ENCODE measurements at places on chromosomes 3 and 15. TPM values are rescaled to one million over a fixed set of nuclear protein-coding genes. Genes with fewer than 3 reads are reported as not detected.
A peak's percentile ranks its signal among the peaks of the same experiment; 100 is the strongest.

DNA sequence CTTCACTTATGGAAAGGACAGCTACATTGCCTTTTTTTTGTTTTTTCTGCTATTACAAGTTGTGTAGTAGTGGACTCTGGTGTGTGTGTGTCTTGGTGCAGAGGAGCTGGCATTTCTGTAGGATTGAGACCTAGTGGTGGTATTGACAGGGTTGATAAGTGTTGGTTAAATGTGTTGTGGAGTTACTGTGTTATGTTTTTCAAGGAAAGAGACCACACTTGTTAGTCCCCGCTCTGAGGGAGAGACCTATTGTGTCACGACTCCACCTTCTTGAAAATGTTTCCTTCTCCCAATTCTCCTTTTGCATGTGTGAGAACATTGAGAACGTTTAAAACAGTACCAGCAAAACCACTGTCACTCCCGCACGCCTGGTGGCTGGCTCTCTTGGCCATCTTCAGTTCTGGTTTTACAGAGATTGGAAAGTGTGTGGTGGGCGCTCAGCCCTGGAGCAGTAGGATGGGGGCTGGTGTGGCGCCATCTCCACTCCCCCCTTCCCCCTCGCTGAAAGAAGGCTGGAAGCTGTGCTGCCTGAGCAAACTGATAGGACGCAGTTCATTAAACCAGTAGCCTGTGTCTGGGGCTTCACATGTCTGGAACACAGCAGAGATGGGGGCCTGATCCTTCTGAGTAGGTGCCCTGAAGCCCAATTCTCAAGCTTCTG is 5.5 kb downstream of the KLF13 start:
- no peak for DNase-seq

DNA sequence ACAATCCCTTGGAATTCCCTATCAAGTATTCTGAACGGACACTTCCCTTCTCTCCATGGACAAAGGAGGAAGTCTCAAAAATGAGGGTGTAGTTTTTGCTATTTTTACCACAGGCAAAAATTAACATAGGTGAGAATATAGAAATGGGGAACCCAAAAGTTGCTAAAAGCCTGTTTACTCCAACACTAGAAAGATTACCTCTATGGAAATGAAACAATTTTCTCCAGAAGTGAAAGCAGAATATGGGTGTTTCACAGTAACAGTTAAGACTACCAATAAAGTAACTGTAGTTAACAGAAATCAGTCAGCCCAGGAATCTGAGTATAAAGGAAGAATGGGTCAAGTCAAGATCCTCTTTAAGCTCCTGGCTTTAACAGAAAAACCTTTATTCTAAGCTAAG is 9.3 kb downstream of the TRA2B start:
- no peak for DNase-seq

DNA sequence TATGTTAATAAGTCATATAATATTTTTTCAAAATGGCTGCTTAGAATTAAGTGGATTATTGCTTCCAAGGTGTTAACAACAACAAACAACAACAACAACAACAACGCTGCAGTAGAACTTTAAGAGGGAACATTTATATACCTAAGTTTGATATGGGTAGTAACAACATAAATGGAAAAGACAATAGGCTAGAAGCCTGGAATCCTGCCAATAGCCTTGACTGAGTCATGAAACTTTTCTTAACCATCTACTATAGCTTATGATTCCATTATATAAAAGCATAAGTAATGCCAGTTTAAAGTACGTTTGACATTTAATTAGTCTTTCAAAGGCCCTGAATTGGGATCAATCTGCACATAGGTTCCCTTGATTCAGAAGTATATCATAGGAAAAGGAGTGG is 31.2 kb downstream of the SATB1 start:
- DNase-seq = no peak

DNA sequence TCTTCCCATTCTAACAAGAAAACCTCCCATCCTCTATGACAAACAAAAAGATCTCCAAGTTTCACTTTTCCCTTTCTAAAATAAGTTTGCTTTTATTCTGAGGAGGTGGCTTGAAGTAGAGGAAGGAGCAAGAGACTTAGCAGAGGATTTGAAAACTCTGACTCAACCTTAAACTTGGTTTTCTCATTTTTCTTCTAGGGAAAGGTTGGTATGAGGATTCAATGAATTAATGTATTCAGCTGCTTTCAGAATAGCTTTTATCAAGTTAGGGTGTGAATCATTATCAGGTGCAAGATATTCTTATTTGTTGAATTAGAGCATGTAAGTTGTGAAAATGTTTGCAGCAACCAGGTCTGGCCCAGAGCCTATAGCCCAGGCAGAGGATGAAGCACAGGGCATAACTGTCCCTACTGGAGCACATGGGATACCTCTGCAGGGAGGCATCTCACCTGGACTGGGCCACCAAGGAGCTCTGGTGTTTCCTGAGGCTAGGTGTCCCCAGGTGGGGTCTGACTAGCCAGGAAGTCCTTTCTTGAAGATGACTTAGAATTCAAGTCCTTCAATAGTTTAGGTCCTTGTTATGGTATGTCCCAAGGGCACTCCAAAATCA is 42.3 kb downstream of the SATB1 start:
- no peak for DNase-seq

GRCh38 chr3:156150434-156151066 is 30.2 kb downstream of the KCNAB1 start:
- peak; percentile 41 for DNase-seq

- DNase-seq = peak; percentile 49
Measured at GRCh38 chr15:99732751-99733267, 428 bp downstream of the LYSMD4 start.

- no peak for DNase-seq
Measured at GRCh38 chr15:22241451-22241850, 161.1 kb downstream of the OR4M2 start.

- DNase-seq = no peak
Measured at GRCh38 chr3:98778852-98779413, 15.8 kb downstream of the ST3GAL6 start.

DNA sequence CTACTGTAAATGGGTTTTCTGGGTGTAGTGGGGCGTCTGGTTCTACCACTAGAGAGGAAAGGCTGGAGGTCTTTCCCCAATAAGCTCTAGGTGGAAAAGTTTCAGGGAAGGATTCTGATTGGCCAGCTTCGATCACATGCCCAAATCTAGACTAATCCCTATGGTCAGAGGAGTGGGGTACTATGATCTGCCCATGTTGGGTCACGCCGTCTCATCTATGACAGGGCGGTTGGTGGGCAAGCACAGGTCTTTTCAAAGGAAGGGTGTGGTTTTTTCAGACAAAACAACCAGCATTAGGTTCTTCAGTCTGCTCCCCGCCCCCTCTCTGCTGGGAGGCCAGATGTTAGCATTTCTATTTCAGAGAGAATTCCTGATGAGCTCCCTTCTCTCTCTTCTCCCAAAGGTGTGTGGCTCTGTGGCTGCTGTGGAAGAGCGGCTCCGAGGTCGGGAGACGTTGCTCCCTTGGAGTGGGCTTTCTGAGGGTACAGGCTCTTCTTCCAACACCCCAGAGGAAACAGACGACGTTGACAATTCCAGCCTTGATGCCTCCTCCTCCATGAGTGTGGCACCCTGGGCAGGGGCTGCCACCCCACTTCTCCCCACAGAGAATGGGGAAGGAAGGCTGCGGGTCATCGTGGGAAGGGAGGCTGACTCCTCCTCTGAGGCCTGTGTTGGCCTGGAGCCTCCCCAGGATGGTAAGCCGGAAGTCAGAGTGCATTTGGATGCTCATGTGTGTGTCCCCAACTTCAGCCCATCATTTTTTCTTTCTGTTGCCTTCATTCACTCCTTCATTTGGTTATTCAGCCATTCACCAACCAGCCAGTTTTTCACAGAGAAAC is 9.7 kb upstream of the TATDN2 start:
- DNase-seq = no peak

GRCh38 chr3:72938471-72939265 is 50.8 kb downstream of the GXYLT2 start:
- peak; percentile 28 for DNase-seq

DNA sequence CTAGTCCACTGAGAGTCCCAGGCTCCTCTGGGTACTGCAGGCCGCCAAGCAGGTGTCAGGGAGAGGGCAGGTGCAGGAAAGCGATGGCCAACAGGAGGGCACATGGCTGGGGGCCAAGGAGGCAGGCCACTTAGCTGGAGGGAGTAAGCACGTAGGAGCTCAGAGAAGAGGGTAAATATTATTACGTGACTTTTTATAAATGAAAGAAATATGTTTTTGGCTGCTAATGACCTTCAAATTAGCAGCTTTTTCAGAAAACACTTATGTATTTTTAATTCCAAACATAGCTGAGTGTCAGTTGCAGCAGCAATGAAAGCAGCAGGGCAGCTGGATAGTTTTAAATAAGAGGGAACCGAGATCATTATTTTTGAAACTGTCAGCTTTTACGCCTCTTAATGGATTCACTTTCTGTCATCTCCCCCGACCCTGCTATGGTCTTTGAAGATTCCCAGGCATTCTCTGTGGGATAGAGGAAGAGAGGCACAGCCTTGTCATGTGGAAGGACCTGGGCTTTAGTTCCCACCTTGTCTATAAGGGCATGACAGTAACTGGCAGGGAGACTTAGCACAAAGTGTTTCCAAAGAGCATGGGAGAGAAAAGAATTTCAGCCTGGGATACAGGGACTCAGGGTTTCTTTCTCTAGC is 477.1 kb downstream of the EPHB1 start:
- no peak for DNase-seq

GRCh38 chr3:138786788-138787271 is 47.9 kb downstream of the PIK3CB start:
- no peak for DNase-seq

- DNase-seq = no peak
Measured at GRCh38 chr15:39752246-39752645, 30.4 kb downstream of the FSIP1 start.

DNA sequence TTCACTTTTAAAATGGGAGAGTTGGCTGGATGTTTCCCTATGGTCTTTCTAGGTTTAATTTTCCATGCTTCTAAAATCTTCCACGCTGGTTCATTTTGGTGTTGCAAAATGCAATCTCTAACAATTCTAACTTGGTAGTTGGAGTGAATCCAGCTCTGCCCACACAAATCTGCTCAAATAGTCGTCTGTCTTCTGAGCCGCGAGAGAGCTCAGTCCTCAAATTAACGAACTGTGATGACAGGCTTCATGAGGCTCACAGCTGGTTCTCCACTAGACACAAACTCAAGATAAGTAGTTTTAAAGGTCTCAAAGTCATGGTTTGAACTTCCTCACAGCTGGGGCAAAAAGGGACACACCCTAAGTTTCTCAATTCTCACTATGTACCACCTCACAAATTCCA is 178.6 kb upstream of the LYSMD4 start:
- DNase-seq = no peak

GRCh38 chr3:153379516-153379915 is 217.5 kb downstream of the RAP2B start:
- no peak for DNase-seq

- no peak for DNase-seq
Measured at GRCh38 chr3:189836795-189837194, 205.6 kb downstream of the TP63 start.

DNA sequence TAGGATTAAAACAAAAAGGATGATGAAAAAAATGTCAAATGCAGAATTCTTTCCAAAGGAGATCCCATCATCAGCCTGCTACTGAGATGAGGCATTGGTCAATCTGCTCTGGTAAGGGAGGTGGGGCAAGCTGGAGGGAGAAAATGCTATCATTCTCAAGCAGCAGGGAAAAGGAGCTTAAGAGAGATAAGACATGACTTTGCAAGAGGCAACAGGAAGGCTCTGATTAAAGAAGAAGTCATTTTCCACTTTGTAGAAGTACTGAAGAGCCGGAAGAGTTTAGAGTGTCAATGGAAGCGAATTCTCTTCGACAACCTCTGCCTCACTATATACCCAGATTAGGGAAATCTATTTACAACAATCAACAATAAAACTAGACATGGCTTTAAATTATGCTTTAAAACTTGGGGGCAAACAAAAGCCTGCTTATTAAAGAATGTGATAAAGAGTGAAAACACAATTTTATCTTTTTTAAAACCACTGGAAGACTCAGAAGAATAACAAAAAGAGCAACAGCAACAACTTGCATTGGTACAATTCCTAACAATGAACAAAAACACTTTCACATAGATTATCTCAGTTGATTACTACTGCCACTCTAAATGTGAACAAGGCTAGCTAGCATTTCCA is 81.8 kb upstream of the NANOGP8 start:
- no peak for DNase-seq

The ANKRD63 gene
- polyA plus RNA-seq = not detected

The THPO gene
- 2.0 TPM for polyA plus RNA-seq

The TOMM70 gene
- 68.4 TPM for polyA plus RNA-seq

The SH3BP5 gene
- 58.1 TPM for polyA plus RNA-seq

The C3orf20 gene
- 0.34 TPM for polyA plus RNA-seq

The SEMA3G gene
- 32.7 TPM for polyA plus RNA-seq

The HES1 gene
- 76.1 TPM for polyA plus RNA-seq

The DAZL gene
- not detected for polyA plus RNA-seq

The ACY1 gene
- polyA plus RNA-seq = 118 TPM

The CFAP100 gene
- 1.1 TPM for polyA plus RNA-seq

The IMPG2 gene
- polyA plus RNA-seq = 0.70 TPM

The HEG1 gene
- polyA plus RNA-seq = 32.1 TPM

The HGD gene
- 100 TPM for polyA plus RNA-seq
